Effector memory CD8-positive, alpha-beta T cell (primary cell): ENCODE measurements at places on chromosomes 7 and 10.
A peak's percentile ranks its signal among the peaks of the same experiment; 100 is the strongest.

GRCh38 chr7:38476764-38477163 is 154.4 kb downstream of the AMPH start:
- DNase-seq, result no peak

DNA sequence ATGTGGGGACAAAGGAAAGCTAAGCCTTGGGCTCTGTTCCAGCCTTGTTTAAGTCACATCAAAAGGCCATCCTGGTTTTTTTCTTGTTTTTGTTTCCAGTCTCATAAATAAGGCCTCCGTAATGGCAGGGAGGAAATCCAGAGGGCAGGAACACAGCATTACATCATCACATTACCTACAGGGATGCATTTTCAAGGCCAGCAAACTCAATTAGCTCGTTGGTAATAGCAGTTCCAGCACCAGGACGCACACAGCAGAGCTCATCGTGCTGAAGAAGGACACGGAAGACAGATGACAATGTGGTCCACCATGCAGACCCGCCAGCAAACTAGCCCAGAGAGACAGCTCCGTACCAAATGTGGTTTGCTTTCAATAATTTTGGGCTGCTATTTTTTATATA is 1209.2 kb downstream of the TYW1 start:
- DNase-seq, result no peak

DNA sequence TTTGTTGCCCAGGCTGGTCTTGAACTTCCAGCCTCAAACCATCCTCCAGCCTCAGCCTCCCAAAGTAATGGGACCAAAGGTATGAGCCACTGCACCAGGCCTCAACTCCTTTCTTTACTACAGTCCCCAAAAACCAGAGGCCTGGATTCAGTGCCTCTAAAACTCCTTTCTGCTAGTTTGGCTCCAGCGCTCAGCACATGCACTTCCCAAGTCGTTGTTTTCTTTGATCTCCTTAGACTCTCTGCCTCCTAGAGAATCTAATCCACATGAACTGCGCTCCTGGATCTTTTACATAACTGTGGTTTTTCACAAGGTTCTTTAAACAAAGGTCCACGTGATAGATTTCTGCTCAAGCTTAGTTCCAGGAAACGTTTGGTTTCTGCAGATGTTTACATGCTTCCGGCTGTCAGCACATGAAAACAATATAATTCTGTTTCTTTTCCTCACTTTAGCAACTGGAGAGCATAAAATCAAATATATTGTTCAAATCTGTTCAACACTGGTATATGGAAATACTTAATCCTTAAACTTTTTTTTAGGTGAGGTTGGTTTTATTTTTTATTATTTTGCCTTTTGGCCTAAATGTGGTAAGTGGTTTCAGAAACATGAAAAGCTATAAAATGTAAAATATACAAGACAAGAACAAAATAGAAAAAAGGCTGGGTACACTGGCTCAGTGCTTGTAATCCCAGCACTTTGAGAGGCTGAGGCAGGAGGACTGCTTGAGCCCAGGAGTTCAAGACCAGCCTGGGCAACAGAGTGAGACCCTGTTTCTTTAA is 270.5 kb upstream of the MKLN1 start:
- no peak for DNase-seq

- DNase-seq, result no peak
Observed at GRCh38 chr7:92667816-92668535, 77.8 kb upstream of the FAM133B start.

GRCh38 chr7:20417675-20418382 is 87.1 kb downstream of the ITGB8 start:
- DNase-seq, result no peak

- no peak for DNase-seq
Observed at GRCh38 chr10:62354916-62355315, 19.3 kb upstream of the ZNF365 start.

GRCh38 chr7:134078991-134079390 is 48.1 kb upstream of the LRGUK start:
- DNase-seq, result no peak

DNA sequence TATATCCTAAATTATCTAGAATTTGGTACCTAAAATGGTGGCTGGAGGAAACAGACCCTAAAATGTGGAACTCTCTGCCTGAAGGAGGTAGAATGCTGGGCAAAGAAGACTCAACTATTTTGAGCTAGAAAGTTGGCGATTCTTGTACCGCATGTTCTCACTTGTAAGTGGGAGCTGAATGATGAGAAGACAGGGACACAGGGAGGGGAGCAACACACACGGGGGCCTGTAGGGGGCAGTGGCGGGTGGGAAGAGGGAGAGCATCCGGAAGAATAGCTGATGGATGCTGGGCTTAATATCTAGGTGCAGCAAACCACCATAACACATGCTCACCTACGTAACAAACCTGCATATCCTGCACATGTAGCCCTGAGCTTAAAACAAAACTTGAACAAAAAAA is 250.6 kb downstream of the CALN1 start:
- DNase-seq, result no peak

DNA sequence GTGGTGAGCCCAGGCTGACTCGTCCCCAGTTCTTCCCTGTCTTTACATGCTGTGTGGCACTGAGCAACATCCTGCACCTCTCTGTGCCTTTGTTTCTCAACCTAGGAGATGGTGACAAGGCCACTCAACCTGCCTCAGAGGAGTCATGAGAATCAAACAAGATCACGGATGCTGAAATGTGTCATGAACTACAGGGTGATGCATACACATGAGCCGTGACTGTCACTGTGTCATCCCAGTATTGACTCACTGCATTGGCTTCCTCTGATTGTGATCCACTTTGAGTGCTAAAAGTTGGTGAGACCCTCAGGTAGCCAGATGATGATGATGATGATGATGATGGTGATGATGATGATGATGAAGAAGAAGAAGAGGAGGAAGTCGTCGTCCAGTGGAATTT is 11.5 kb downstream of the C10orf71 start:
- no peak for DNase-seq

- no peak for DNase-seq
Observed at GRCh38 chr7:4163565-4164203, 518.4 kb upstream of the FOXK1 start.

- no peak for DNase-seq
Observed at GRCh38 chr10:73501651-73502050, 5.8 kb upstream of the PPP3CB start.

GRCh38 chr10:77157248-77158019 is 480.2 kb downstream of the KCNMA1 start:
- no peak for DNase-seq

DNA sequence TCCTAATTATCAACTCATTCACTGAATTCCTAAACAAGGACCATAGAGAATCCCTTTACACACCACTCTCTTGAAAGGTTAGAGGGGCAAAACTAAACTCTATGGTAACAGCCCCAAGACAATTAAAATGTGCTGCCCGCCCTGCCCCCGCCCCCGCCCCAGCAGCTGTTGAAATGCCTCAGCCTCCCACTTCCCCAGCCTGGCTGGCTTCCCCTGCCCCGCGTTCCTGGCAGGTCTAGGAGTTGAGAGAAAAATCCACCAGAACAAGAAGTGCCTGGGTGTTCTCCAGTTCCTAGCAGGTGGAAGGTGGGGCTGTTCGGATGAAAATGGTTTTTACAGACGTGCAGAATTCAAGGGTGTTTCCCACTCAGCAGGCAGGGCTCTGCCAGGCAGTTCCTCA is 109.5 kb upstream of the ZEB1 start:
- DNase-seq, result no peak

GRCh38 chr10:98224996-98225395 is 43.0 kb downstream of the LOXL4 start:
- DNase-seq, result no peak

DNA sequence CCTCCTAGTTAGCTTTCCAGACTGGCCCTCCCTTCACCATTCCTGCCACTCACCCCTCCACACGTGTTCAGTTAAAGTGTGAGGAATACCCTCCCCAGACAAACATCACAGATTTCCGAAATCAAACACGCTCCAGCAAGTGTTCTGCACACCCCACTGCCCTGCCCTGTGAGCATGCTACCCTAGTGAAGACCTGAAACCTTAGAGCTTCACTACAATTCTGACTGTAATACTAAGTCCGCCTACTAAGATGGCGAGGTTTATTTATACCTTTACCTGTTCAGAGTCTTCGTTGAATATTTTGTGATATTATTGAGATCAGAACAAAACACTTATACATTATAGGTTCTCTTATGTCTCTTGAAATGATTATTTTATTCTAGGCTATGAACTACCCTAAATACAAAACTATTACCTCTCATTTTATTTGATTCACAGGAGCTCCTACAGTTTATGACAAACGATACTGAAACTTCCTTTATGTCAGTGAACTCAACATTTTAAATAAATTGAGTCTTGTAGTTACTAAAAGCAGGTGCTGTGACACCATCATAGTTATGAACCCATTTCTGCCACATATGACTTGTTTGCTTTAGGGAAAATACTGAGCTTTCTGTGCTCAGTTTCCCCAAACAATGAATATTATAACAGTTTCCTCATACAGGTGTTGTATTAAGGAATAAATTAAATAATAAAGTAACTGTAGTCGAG is 8.6 kb downstream of the SCIN start:
- DNase-seq, result no peak

- DNase-seq, result no peak
Observed at GRCh38 chr7:43931346-43931745, 5.1 kb downstream of the UBE2D4 start.

- DNase-seq, result no peak
Observed at GRCh38 chr7:22251281-22251680, 105.7 kb downstream of the RAPGEF5 start.

GRCh38 chr7:12851841-12852240 is 164.4 kb downstream of the ARL4A start:
- no peak for DNase-seq

GRCh38 chr10:101777619-101778145 is 1.8 kb upstream of the FGF8 start:
- DNase-seq, result no peak

GRCh38 chr7:32161708-32162107 is 91.5 kb upstream of the PDE1C start:
- no peak for DNase-seq

- DNase-seq, result no peak
Observed at GRCh38 chr10:16732376-16732775, 84.8 kb downstream of the RSU1 start.

GRCh38 chr7:4209126-4209525 is 473.0 kb upstream of the FOXK1 start:
- DNase-seq, result no peak

GRCh38 chr7:139848274-139848673 is 19.2 kb downstream of the TBXAS1 start:
- no peak for DNase-seq

- no peak for DNase-seq
Observed at GRCh38 chr7:18356191-18356645, 139.3 kb upstream of the HDAC9 start.

DNA sequence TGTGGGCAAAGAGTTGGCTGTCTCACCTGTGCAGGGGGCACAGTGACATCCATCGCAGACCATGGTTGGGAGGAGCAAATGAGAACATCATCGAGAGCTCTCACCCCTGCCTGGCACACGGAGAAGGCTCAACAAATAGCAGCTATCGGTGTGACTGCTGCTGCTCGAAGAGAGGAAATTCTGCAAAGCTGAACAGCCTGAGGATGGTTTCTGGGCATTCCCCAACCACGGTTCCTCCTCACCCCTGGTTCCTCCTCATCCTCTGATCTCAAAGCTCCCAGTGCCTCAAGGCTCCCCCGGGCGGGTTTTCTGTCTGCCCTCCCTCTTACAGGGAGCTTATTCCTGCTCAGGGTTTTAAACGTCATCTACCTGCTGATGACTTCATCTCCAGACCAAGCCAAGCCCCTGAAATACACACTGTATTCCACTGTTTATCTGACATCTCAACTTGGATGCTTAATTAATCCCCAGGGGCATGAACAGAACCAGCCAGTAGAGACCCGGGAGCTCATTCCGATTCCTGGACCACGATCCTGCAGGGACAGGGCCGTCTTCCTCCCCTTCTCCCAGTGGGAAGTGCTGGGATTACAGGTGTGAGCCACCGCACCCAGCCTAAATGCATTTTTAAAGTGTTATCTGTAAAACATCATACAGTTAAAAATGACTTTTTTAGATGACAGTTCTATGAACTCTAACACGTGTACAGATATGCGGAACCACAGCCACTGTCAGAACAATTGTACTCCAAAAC is 19.5 kb upstream of the NOM1 start:
- no peak for DNase-seq

DNA sequence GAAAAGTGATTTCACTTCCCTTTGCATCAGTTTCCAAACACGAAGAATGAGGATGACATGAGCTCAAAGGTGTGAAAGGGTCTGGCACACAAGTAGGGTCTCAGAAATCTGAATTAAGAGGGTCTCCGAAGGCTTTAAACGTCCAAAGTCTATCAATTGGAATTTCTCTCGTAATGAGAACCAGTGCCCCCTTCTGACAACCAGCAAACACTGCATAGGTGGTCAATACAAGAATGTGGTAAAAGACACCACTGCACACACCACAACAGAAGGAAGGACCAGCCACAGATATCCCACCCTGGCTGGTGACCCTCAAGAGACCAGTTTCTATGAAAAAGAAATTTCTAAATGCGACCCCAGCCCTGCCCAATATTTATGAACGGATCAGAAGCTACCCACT is 78.1 kb downstream of the CALN1 start:
- no peak for DNase-seq

GRCh38 chr10:35353805-35354204 is 17.5 kb downstream of the CCNY start:
- no peak for DNase-seq

DNA sequence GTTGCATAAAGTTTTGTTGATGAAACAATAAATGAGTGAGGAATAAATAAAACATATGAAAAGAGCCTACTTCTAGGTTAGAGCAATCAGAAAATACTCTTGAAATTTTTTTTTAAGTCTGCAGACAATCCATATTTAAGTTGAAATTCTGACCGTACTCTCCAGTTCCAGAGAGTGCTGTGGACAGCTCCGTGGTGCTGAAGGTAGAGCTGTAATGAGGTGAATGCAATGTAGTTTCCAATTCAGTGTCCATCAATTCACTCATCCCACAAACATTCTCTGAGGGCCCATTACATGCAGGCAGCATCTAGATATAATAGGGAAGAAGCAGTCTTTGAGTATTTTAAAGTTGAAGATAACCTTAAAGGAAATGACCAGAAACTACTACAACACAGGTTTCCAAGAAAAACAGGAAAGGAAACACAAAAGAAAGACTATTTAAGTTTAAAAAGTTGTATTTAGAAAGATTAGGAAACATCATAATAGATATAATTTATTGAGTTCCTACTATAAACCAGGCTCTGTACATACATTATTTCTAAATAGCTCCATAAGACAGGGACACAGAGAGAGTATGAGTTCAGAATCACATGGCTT is 44.0 kb upstream of the CRTAC1 start:
- DNase-seq, result no peak

DNA sequence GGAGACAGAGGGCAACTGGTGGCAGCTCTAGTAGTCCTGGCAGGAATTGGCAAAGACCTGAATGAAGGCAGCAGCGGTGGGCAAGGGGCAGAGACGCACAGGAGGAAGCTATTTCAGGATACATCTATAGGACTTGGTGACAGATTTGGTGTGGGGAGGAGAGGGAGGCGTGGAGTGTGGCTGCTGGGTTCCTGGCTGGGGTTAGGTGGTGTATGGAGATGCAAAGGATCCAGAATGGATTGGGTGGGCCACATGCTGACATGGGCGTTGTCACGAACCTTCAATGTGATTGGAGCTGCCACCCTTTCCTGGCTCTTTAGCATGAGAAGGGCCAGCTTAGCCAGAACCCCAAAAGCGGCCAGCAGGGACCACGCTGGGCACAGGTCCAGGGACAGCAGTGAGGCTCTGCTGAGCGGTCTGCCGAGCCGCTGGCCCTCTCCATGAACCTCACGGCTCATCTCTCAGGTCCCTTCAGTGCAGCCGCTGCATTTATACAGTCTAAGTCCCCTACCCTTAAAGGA is 10.2 kb upstream of the ADCY1 start:
- DNase-seq, result no peak

GRCh38 chr10:74854610-74855009 is 28.2 kb downstream of the KAT6B start:
- DNase-seq, result no peak

- peak; percentile 12 for DNase-seq
Observed at GRCh38 chr7:29878081-29878688, 71.9 kb downstream of the WIPF3 start.
